Fibroblast of skin of right biceps (primary cell): ENCODE measurements at places on chromosomes 11 and 22.

- no peak for DNase-seq
These were observed 154.1 kb downstream of the MYO18B start for GRCh38 chr22:25896098-25896497.

DNA sequence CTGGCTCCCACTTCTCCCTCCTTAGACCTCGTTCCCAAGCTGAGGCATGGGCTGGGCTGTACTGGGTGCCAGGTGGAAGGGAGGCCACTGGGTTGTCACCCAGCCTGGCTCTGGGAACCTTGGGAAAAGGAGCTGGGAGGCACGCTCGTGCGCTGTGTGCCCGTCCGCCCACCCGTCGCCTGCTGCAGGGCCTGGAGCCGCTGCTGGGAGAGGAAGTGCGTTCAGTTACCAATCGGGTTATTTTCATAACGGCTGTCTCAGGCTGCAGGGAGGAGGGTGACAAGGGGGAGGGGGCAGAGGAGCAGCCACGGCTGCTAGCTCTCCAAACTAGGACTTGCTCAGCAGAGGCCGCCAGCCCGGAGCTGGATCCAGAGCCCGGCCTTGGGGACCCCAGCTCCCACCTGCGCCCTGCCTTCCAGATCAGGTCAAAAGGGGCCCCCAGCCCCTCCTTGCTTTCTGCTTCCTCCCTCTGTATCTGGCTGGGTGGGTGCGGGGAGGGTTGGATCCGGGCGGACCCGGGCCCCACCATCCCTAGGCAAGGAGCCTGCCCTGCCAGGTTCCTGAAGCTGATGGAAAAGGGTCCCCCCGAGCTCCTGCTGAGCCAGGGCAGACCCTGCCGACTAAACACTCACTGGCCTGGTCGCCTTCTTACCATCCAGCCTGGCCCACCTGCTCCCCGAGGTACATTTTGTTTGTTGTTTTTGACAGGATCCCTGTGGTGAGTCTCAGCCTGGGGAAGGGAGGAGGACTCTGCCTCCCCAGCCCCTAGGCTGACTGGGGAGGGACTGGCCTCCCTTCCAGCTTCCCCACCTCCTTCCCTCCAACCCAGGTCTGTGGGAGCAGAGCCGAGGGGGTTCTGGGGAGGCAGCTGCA is 14.3 kb downstream of the DGKZ start:
- peak; percentile 75 for DNase-seq

DNA sequence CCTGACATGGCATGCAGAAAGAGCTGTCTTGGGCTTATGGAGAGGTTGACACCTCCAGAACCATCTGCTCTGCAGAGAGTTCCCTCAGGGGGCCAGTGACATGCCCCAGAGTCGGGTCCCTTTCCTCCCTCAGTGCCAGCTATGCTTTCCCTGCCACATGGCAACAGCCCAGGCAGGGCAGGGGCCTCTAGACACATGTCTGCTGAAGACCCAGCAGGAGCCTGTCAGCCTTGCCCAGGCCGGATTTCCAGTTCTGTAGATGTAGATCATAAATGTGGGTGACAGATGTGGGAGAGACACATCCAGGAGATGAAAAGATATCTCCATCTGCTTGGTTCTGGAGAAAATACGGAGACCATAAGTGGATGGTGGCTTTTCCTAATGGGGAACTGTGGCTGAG is 25.5 kb downstream of the NAV2 start:
- DNase-seq, result no peak

- DNase-seq, result no peak
These were observed 581.1 kb upstream of the ARHGAP42 start for GRCh38 chr11:100105982-100106358.

DNA sequence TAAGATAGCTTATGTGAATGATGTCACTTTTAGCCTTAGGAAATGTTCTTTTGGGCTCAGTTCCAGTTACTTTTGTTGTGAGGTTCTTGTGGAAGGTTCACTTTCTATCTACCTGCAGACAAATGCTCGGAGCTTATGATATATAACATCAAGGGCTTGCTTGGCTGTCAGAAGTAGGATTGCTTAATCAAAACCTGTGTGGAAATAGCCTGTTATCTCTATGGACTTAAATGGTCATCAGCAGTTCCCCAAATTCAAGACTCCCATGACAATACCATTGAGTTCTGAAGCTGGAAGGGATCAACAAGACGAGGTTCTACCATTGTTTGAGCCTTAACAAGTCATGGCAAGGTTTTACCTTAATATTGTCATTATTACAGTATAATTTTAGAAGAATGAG is 43.8 kb downstream of the FLI1 start:
- DNase-seq, result no peak

- DNase-seq, result no peak
These were observed 194.7 kb downstream of the BRD1 start for GRCh38 chr22:49633010-49633324.

DNA sequence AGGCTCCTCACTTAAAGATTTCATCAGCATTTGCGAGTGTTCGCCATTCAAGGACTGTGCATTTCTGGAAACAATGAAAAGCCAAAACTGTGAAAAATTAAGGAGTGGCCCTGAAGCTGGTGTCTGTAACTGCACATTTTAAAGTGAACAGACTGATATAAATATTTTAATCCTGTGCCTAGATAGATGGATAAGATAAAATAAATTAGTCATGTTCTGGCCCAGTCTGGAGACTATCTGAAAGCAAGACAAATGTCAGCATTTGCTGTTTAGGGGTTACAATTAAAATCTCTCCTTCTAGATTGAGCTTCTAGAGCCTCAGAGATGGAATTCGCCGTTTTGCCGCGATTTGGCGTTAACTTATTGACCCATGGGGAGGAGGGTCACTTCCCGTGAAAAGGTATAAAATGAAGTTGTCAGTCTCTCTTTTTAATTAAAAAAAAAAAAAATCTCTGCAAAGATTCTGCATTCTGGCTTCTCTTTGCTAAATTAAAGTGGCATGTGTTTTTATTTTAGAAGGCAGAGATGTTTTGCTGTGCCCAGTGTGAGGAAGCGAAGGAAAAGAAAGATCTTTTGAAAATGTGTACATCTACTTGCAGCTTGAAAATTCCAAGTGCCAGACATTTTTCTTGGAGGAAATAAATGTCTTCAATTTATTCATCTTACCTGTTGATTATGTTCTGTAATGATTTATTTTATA is 79.7 kb upstream of the WNT7B start:
- no peak for DNase-seq

DNA sequence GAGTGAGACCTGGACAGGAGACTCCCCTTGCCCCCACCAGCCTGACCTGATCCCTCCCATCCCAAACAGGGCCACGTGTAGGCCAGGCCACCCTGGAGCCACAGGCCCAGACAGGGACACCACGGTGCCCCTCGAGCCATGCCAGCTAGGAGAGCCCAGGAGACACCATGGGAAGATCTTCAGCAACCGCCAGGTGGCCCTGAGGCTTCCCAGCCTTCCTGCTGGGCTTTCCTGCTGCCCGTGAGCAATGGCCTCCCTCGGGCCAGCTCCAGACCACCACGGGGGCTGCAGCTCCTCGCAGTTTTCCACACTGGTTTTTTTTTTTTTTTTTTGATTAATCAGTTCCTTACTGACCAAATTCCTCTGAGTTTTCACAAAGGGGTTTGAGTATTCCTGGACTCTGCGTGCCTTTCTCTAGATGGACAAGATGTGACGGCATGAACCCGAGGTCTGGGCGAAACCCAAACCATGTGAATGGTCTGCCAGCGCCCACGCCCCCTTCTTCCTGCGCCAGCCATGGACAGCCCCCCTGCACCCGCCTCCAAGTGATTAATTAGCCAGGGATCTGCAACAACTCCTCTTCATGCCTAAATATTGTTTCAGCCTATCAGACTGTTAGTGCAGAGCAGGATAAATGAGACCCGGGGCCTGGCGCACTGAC is 40.9 kb downstream of the TBX1 start:
- DNase-seq, result no peak

DNA sequence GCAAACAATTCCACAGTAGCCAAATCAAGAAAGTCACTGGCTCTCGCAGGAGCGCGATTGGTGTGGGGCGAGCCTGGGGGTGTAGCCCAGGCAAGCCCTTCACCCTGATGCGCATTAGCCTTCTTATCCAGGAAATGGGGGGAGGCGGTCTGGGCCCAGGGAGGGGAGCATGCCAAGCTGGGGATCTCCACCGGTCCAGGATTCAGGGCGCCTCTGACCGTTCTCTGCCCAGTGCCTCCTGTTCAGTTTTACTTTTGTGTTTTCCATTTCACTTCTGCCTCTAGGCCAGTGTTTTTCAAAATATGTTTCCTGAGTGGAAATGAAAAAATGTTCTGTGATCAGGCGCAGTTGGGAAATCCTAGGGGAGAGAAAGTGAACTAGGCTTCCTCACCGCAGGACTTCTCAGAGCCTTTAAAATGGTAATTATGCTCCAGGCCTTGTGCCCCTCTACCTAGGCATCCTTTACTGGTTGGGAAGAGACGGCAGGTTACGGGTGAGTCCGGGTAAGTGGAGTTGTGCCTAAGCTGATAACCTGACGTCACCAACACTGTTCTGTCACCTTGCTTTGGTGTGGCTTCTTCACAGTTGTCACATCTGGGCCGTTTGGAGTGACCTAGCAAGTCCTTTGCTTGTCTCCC is 18.4 kb downstream of the LRP5 start:
- DNase-seq, result no peak

- no peak for DNase-seq
These were observed 774.3 kb downstream of the FAM181B start for GRCh38 chr11:81959341-81959740.

GRCh38 chr11:124581817-124582216 is 12.0 kb downstream of the OR8A1 start:
- DNase-seq, result no peak

DNA sequence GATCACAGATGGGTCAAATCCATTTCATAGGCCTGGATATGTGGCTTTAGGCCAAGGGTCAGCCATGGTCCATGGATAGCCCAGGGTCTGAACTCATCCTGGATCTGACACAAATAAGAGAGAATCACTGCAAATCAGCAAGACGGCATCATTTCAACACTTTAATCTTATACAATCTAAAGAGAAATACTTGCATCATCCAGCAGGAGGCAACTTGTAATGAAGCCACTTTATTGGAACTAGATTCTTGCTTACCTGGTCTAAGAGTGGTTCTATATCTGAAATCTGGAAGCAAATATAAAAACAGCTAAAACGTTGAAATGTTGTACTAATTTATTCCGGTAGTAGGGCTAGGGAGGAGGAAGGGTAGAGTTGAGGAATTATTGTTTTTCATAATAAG is 870.1 kb downstream of the JRKL start:
- DNase-seq, result no peak

GRCh38 chr11:128412847-128413791 is 174.2 kb downstream of the ETS1 start:
- peak; percentile 35 for DNase-seq

DNA sequence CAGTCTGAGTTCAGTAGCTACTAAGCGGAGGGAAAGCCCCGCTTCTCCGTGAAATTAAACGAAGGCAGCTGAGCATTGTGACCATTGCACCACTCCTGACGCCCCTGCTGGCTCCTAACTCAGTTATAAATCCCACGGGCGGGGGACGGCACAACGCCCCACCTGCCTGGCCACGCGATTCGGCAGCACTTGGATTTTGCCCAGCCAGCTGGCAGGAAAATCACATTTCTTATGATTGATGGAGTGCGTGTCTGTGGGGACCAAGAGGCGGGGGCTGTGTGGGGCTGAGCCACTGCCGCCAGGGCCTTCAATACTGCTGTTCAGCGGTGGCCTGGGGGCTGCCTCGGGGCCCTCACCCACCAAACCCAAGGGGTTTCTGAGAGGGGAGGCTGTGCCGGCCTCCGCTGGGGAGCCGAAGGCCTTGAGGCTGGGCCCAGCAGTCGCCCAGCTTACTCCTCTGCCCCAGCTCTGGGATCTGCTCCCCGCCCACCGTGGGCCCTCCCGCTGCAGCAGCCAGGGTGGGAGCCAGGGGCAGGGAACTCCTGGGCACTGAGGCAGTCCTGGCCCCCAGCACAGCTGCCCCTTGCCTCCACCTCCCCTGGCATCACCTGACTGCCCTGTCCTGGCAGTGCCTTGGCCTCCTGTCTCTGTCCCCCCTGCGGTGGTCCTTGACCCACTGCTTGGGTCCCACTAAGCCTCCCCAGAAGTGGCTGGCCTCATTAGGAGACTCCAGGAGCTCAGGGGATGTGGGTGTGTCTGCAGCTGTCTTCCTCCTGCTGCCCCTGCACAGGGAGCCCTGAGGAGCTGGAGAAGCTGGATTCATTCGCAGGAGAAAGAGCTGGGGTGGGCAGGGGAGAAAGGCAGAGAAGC is 30.7 kb downstream of the SHISAL1 start:
- no peak for DNase-seq

DNA sequence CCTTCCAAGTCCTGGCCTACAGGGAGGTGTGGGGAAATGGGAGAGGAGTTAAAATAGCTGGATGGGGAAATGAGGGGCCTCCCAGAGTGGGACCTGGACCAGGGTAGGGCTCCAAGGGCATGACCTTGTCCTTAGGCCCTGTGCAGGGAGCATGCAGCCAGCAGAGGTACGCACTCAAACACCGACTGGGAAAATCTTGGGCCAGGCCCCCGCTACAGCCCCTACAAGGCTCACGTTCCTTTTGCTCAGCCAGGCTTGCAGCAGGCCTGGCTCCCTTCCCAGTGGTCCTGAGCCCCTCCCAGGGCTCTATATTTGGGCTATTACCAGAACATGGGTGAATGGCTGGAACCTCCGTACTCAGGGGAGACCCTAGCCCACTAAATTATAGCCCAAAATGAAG is 31.3 kb downstream of the LMO1 start:
- no peak for DNase-seq

DNA sequence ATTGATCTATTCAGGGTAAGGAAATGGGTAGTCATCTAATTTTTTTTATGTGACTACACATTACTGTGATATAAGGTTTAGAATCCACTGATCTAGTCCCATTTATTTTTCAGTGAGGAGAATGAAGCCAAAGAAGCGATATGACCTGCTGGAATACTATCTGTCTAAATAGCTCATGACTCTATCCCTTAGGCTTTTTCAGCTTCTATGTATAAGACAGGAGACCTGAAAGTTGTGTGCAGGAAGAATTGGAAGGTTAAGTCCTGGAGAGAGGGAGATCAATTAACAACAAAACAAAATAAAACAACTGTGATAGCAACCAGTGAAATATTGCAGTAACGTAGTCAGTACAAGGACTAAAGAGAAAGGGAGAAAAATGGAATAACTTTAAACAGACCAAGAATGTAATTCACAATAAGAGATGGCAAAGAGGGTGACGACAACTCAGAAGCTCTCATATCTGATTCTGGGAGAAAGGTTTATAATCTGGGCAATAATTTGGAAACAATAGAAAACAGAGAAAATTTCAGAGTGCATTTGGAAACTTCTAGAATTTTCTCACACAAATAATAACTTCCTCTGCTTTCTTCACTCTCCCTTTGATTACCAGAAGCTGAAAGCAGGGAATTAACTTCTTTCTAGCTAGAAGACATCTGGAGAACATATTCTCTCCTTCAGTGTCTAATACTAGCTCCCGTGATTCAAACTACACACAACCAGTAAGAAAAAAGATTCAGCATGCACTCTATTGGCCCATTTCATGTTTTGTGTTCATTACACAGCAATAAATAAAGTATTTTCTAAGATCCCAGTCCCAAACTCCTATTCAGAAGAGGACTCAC is 19.2 kb upstream of the CASP12 start:
- no peak for DNase-seq
